ENCODE measurements at places on chromosomes 1 and 21. TPM values are rescaled to one million over a fixed set of nuclear protein-coding genes. Genes with fewer than 3 reads are reported as not detected.

Gene SYCP1
- total RNA-seq = not detected

Gene LCK
- 8.8 TPM for total RNA-seq

Gene AURKAIP1
- 99.3 TPM for total RNA-seq

- DNase-seq = no peak
These were observed 96.8 kb downstream of the CLIC6 start for GRCh38 chr21:34765619-34766018.

GRCh38 chr1:63975481-63975880 lies 201.7 kb downstream of the ROR1 start:
- DNase-seq = no peak

GRCh38 chr1:18948048-18948912 lies 8.2 kb downstream of the IFFO2 start:
- DNase-seq = no peak

DNA sequence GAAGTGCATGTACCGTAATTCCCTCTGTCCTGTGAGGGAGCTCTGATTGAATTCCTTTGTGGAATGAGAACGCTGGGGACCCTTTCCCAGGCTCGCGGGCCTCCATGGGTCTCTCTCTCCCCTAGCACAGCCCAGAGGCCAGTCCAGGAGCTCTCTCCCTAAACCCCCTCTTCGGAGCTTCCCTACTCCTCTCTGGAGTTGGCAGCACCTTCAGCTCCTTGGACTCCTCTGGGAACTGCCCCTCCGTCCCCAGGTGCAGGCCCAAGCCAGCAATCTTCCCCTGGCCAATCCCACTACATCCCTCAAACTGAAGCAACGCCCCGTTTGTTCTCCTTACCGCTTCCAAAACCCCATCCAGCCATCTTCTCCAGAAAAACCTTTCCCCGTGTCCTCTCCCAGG lies 10.5 kb upstream of the SYNC start:
- no peak for DNase-seq

Gene SLC44A5
- 0.16 TPM for total RNA-seq

Gene SLC39A1
- total RNA-seq = 185 TPM

Gene SLC5A9
- 0.73 TPM for total RNA-seq

DNA sequence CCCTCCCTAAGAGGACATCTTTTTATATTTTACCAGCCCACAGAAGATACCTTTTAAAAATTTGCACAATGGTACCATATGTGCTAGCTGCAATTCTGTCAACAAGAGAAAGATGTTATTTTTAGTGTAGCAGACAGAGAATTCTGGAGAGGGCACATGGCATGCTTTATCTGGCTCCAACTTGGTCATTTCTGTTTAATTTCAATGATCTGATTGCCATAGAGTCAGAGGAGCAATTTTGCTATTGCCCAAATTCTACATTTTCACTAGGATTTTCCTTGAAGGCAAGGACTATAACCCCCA lies 17.3 kb downstream of the DISC1 start:
- DNase-seq = no peak

Gene ATPAF1
- total RNA-seq = 45.2 TPM

DNA sequence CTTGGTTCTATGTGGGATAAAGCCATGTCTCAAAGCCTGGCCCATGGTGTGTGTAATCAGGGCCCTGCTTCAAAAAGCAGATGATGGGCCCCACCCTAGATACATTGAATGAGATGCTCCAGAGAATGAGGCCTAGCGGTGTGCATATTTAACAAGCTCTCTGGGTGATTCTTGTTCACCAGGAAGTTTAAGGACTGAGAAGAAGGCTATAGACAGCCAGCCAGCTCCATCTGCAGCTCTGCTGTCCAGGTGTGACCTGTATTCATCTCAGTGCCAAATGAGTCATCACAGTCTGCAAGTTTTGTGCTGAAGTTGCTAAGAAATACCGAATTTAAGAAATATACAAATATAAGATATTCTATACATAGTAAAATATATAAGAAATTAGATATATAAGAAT lies 182.0 kb upstream of the RUNX1 start:
- DNase-seq = no peak

Gene GNG4
- not detected for total RNA-seq

Gene KCNC4
- 9.4 TPM for total RNA-seq

Gene ZBED6
- total RNA-seq = 31.9 TPM

GRCh38 chr1:177984761-177985160 lies 14.9 kb upstream of the SEC16B start:
- no peak for DNase-seq

- no peak for DNase-seq
These were observed 13.6 kb downstream of the CNST start for GRCh38 chr1:246579818-246580217.

DNA sequence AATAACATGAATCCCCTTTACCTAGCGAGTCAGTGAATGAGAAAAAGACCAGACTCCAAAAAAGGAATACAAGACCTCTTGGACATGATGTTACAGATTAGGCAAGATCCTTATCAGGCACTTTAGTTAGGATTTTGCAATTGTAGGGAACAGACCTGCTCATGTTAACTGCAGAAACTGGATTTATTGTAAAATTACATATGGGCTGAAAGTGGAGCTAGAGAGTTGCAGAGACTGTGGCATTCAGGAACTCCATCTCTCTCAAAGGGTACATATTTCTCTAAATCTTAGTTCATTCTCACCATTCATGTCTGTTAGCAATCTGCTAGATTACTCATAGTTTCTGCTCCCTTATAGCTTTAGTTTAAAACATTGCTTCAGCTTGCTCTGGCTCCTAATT lies 142.2 kb downstream of the PAPPA2 start:
- DNase-seq = no peak

DNA sequence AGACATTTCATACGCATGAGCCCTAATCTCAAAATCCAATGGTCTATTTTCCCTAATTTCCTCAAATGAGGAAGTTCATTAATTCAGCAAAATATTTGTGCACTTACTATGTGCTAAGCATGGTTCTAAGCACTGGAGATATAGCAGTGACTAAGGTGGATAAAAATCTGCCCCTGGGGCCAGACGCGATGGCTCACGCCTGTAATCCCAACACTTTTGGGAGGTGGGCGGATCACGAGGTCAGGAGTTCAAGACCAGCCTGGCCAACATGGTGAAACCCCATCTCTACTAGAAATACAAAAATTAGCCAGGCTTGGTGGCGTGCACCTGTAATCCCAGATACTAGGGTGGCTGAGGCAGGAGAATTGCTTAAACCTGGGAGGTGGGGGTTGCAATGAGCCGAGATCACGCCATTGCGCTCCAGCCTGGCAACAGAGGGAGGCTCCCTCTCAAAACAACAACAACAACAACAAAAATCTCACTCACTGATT lies 4.3 kb upstream of the MIIP start:
- no peak for DNase-seq

DNA sequence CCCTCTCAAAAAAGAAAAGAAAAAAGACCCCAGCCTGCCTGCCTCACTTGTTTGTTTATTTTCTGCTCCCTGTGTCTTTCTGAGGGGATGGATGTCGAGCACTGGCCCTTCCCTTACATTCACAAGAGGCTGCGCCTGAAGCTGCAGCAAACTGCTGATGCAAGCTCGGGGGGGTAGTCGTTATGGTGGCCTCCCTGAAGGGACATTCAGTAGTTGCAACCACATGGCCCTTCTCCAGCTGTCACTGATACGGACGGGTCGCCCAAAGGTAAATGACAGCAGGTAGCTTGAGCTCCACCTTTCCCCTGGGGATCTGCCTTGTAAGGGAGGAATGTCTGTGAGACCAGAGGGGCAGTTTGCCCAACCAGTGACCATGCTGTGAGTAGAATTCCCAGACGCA lies 17.7 kb downstream of the PLEKHM2 start:
- DNase-seq = no peak

Gene ASCL5
- total RNA-seq = 0.21 TPM

GRCh38 chr1:53070621-53071020 lies 8.6 kb downstream of the PODN start:
- DNase-seq = no peak

Gene CHIA
- total RNA-seq = 2.6 TPM

All from left lung (tissue), 14 donors.